ENCODE measurements at places on chromosomes 2 and 18. TPM values are rescaled to one million over a fixed set of nuclear protein-coding genes. Genes with fewer than 3 reads are reported as not detected.

Gene ERMN
- 1.6 TPM for total RNA-seq

DNA sequence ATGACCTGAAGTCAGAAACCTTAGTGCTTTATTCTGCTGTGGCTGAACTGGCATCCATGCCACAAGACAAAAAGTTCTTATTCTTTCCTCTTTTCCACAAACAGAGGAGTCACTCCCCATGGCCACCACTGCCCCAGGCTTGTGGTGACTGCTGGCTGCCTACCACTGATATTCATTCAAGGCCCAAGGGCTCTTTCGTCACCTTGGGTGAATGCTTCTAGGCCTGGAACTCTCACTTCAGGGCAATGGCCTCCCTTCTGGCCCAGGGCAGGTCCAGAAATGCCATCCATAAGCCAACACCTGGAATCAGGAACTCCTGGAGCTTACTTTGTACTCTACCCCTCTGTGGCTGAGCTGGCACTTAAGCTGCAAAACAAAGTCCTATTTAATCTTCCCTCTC, 109.8 kb downstream of the NAT8 start:
- H3K4me1 ChIP-seq: no peaks in the 10 kb centered on the region
- DNase-seq: no peak
- peaks cover 74% of the 10 kb centered on the region for H3K36me3 ChIP-seq
- H3K27me3 ChIP-seq: no peaks in the 10 kb centered on the region
- no peak overlapping the region for H3K27ac ChIP-seq

Gene ANKRD30B
- total RNA-seq: not detected

Gene HJURP
- 129 TPM for total RNA-seq

Gene TEKT4
- not detected for total RNA-seq

Gene DTYMK
- 88.0 TPM for total RNA-seq

GRCh38 chr2:110124939-110125691, 9.5 kb upstream of the MALL start:
- H3K4me3 ChIP-seq: no peak overlapping the region
- no peak for DNase-seq
- H3K27me3 ChIP-seq: peaks cover 4% of the 10 kb centered on the region
- H3K4me1 ChIP-seq: peaks cover 3% of the 10 kb centered on the region
- no peaks in the 10 kb centered on the region for H3K36me3 ChIP-seq
